Stimulated activated CD8-positive, alpha-beta memory T cell treated with anti-CD3 and anti-CD28 coated beads, Interleukin-2, amount 100 ng/mL, for 1 hour (primary cell): ENCODE measurements at places on chromosomes 4 and X.

- no peak for DNase-seq
Measured at GRCh38 chr4:113080050-113080449, 30.6 kb downstream of the ANK2 start.

- no peak for DNase-seq
Measured at GRCh38 chr4:29423836-29424721, 1296.1 kb upstream of the PCDH7 start.

DNA sequence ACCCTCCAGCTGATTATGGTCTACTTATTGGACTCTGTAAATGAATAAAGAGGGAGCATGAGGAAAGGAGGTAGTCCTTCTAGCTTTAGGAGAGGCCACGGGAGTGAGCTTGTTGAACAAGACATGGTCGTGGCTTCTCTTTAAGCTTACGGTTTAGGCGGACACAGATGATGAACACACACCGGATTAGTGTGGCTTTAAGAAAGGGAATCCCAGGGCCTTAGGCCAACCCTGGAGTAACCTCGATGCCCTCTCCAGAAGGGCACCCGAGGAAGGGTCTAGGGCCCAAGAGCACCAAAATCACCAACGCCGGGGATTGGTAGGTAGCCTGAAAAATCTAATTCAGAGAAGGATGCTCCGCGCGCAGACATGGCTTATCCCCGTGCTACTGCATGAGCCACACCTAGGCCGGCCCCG is 39.4 kb downstream of the ERVMER34-1 start:
- DNase-seq: no peak

DNA sequence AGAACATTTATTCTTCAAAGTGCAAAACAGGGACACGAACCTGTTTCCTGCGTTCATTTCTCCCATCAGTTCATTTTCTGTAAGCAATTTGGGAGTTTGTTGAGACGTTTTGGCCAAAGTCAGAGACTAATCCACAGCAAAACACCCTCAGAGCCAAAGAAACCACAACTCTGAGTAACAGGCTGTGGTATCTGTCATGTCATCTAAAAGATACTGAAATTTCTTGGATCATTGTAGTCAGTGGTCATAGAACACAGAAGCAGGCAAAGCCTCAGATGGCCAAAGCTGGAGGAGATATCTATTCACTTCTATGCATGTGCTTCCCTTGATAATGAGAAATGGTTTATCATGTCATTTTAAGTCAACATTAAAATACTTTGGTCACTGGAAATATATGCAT is 485.6 kb upstream of the GALNT7 start:
- no peak for DNase-seq

GRCh38 chr4:174538123-174538875 is 16.0 kb upstream of the HPGD start:
- DNase-seq: no peak

GRCh38 chr4:25814301-25815136 is 48.3 kb downstream of the SEL1L3 start:
- DNase-seq: no peak

GRCh38 chrX:128142745-128143144 is 90.5 kb upstream of the ACTRT1 start:
- DNase-seq: no peak

DNA sequence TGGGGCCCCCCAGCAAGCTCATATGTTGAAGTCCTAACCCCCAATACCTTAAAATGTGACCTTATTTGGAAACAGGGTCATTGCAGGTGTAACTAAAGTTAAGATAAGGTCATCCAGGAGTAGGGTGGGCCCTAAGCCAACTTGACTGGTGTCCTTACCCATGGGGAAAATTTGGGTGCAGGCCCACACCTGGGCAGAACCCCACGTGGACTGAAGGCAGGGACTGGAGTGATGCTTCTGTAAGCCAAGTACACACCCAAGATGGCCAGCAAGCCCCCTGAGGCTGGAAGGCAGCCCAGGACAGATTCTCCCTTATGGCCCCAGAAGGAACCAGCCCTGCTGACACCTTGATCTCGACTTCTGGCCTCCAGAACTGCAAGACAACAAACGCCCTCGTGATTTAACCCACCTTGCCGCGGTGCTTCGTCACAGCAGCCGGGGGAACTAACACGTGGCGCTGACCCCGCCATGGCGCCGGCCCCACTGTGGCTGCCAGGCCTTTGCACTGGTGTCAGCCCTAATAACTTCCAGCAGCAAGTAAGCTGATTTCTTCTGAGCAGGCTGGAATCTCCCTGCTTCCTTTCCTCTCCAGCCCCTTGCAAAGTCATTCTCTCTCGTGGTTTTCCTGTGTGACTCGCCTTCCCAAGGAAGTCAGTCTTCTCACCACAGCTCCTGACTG is 23.2 kb upstream of the MXD4 start:
- DNase-seq: no peak

DNA sequence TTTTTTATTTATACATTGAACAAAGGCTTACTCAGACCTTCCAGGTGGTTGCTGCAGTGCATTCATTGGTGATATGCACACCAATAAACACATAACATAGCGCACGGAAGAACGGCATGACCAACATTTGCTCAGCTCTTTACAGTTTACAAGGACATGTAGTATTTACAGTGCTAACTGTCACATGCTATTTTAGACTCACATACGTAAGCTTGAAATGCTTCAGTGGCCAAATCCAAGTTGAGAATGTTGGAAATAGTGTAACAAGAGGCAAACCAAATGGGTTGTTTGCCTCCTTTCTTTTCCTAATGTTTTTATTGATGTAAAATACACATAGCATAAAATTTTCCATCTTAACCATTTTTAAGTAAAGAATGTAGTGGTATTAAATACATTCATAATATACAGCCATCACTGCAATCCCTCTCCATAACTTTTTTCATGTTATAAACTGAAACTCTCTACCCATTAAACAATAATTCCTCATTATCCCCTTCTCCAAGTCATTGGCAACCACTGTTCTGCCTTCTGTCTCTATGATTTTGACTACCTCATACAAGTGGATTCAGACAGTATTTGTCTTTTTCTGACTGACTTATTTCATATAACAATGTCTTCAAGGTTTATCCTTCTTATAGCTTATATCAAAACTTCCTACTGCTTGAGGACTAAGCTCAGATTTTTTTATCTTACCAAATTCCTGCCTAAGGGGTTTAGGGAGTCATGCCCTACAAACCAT is 1722.9 kb upstream of the AGA start:
- DNase-seq: no peak

DNA sequence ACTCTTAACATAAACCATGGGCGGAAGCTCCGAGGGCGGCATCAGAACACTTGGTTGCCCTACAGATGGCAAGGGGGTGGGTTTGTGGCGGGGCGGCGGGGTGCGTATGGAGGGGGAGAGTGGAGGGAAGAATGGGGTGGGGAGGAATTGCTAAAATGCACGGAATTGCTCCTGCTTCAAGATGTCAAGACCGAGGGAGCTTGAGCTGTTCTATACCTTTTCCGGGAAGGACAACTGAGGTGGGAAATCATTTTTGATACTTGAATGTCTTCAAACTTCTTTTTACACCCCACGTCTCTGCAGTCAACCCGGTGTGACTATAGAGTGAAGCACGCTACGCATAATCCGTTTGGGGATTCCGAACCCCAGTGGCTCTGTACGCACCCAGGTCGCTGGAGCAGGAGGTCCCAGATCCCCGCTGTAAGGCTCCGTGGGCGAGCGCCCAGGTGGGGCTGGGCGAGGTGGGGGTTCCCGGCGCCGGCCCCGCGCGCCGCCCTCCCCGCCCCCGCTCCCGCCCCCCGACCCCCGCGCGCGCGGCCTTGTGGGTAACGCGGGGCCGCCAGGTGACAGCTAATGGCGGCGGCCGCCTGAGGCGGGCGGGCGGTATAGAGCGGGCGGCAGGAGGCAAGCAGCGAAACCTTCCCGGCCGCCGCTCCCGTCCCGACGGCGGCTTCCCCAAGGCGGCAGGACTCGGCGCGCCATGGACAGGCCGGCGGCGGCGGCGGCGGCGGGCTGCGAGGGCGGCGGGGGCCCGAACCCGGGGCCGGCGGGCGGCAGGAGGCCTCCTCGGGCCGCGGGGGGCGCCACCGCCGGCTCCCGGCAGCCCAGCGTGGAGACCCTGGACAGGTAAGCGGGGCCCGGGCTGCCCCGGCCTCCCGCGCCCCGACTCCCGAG is at the start of gene MTMR1:
Gene MTMR1 (plus strand): TSS at position 566 of the 894 bp plus-strand sequence. CDS start 135 bp downstream, at position 701.
- peak; percentile 36 for DNase-seq

DNA sequence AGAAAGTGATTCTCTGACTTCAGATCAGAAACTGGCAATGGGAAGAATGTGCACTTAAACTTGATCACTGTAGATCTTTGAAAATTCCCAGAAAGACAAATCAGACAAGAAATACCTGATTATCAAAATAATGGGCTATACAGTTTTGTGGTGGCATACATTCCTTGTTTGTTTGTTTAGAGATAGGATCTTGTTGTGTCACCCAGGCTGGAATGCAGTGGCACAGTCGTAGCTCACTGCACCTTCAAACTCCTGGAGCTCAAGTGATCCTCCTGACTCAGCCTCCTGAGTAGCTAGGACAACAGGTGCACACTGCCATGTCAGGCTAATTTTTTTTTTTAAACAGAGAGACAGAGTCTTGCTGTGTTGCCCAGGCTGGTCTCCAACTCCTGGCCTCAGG is 81.0 kb upstream of the SPRY1 start:
- no peak for DNase-seq

- no peak for DNase-seq
Measured at GRCh38 chr4:25028851-25029250, 1.9 kb downstream of the LGI2 start.

- no peak for DNase-seq
Measured at GRCh38 chr4:174137698-174138097, 145.8 kb downstream of the FBXO8 start.

- no peak for DNase-seq
Measured at GRCh38 chrX:101759000-101759399, 99.3 kb upstream of the ARMCX2 start.

DNA sequence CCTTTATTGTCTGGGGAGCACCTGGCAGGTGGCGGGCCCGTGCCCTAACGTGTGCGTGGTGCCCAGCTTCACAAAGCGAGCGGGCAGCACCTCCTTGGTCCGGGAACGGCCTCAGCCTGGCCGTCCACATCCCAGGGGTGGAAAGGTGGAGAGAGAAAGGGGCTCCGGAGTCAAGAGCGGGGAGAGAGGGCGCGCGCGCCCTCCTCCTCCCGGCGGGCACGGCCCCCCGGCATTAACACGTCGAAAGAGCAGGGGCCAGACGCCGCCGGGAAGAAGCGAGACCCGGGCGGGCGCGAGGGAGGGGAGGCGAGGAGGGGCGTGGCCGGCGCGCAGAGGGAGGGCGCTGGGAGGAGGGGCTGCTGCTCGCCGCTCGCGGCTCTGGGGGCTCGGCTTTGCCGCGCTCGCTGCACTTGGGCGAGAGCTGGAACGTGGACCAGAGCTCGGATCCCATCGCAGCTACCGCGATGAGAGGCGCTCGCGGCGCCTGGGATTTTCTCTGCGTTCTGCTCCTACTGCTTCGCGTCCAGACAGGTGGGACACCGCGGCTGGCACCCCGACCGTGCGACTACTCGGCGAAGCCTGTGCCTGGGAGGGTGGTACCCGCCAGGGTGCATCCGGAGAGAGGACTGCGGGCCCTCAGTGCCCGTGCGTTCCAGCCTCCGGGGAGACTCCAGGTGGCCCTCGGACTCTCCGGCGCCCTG is at the start of gene KIT:
Gene KIT (plus strand): TSS at position 407 of the 701 bp plus-strand sequence. CDS start 58 bp downstream, at position 465.
- DNase-seq: no peak

DNA sequence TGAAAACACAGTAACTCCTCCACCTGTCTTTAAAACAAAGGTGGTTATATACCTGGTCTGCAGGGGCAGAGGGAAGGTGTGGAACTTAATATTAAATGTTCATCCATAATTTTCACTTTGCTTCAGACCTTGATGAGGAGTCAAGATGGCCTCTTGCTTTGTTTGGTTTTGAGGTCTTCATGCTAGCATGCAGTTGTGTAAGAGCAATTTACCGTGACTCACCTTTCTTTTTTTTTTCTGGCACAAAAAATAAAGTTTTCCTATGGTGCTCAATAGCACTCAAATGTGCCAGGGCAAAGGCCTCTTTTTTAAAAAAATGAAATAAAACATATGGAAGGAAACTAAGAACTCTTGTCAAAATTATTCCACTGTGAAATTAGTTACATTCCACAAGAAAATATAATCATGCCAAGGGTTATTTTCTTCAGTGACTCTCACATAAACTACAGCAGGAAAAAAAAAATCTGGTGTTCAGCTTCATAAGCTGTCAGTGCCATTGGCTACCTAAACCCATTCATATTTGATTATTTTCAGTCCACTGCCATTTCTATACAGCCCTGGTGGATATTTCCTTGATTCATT is 128.2 kb downstream of the SLC7A11 start:
- DNase-seq: no peak

DNA sequence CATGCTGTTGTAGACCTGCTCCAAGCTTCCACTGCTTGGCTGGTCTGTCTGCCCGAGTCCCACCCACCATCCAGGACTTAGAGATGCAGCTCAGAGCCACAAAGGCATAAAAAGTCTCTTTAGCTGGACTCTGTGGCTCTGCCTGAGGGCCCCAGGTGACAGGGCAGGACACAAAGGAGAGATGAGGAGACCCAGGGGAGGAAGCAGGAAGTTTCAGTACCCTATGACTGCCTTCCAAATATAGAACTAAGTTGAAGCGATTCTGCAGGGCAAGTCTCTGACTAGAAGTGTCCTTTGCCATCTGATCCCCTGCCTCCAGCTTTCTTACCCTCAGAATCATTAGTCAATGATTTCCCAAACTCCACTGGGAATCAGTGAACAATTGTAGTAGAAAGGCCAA is 11.2 kb upstream of the CXCR3 start:
- no peak for DNase-seq

DNA sequence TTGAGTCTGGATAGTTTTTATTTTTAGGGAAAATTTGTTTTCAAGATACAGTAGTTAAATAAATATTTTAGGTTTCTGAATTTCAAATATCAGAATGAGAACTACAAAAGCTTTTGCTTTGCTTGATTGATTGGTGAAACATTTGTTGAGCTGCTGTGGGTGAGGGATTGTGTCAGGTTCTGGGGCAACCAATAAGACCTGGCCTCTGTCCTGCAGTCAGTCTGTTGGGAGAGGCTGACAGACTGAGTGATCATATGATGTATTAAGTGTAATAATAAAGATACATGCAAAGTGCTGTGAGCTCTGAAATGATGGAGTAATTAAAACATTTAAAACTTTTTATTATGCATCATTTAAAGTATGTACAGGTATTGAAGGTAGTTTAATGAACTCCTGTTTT is 9.6 kb downstream of the KDM6A start:
- no peak for DNase-seq

GRCh38 chr4:86098691-86099090 is 261.2 kb downstream of the MAPK10 start:
- DNase-seq: no peak

DNA sequence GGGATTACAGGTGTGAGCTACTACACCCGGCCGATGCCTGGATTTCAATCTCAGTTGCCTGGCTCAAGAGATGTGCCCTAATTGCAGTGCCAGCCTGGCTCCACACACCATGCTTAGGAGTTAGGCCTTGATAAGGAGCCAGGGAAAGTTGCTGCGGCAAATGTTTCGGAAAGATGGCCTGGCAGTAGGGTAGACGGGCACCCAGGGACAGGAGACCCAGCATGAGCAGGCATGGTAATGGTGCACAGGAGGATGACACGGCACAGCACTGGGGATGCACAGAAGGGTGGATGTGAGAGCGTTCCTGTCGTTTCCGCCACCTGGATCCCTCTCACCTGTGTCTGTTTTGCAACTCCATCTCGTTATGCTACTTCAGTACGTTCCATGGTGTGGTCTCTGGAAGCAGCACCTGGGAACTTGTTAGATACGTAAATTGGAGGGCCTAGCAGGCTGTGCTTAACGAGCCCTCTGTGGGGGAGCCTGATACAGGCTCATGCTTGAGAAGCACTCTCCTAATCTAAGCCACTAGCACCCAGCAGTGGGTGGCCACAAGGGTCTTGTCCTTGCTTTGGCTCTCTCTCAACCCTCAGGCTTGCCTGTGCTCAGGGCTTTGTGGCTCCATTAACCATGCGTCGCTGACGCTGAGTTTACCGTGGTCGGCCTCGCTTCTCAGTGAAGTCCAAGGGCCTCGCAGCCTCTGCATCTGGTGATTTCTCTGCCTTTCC is 20.3 kb downstream of the RNF4 start:
- DNase-seq: no peak
